ENCODE measurements at places on chromosomes 7 and 10.

DNA sequence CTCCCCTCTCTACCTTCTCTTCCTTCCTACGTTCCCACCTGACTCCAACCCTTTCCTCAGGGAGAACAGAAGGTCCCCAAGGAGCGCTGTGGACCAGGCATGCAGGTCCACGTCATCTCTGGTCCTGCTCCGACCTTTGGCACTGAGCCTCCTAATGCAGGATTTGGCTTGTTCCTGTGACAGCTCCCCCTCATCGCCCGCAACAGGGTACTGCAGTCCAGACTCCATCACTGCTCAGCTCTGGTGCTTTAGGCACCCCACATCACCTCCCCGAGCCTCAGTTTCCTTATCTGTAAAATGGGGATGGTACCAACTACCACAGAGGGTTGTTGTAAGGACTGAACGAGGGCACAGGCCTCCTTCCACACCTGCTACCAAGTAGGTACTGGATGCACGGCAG is 54.6 kb downstream of the FHIP2A start:
- DNase-seq: no peak

DNA sequence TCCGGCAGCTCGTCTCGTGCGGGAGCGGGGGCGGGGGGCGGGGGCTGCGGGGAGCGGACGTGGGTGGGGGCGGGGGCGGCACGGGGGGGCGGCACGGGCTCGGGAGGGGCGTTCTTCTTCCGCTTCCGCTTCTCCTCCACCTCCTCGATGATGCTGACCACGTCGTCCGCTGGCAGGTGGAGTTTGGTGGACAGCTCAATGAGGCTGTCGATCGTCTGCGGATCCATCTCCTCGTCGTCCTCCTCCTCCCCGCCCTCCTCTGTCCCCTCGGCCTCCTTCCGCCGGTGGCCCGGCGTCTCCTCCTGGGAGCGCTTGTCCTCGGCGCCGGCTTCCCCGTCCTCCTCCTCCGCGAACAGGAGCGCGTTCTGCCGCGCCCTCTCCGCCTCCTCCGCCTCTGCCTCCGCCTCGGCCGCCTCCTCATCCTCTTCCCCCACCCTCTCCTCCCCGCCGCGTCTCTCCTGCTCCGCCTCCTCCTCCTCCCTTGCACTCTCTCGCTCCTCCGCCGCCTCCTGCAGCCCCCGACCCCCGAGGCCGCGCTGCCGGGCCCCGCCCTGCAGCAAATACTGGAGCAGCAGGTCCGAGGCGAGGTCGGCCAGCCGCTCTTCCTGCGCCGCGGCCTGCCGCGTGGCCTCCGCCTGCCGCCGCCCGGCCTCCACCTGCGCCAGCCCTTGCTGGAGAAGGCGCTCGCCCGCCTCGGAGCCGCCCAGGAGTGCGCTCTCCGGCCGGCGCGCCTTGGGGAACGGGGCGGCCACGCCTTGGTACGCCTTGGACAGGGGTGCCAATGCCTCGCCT is 1.9 kb downstream of the VGF start:
- peak; percentile 91 for DNase-seq

GRCh38 chr7:146177301-146177700 is 60.7 kb downstream of the CNTNAP2 start:
- DNase-seq: no peak

GRCh38 chr7:36526863-36527548 is 137.3 kb downstream of the ANLN start:
- DNase-seq: no peak

GRCh38 chr10:71236822-71237682 is 24.7 kb downstream of the UNC5B start:
- no peak for DNase-seq

DNA sequence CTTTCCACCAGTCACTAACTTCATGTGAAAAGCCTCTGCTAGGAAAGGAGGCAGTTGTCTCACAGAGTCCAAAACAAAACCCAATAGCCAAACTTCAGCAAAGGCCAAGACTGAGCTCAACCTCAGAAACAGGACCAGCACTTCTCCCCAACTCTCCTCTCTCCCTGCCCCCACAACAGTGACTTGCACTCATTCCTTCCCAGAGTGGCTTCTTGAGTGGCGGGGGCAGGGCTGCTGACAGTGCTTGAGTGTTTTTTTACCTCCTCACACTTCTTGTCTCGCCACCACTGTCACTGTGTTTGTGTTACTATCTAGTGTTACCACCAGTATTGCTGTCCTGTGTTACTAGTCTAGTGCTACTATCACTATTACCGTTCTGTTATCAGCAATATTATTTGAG is 206.8 kb downstream of the KLF6 start:
- DNase-seq: no peak

GRCh38 chr7:27897001-27897400 is 157.0 kb downstream of the TAX1BP1 start:
- DNase-seq: no peak

- no peak for DNase-seq
Observed at GRCh38 chr7:131836733-131837132, 280.3 kb upstream of the PODXL start.

- no peak for DNase-seq
Observed at GRCh38 chr10:787933-788651, 98.6 kb upstream of the DIP2C start.
